ENCODE measurements at places on chromosomes 6 and 20.

- DNase-seq, result no peak
Observed at GRCh38 chr6:55674672-55675071, 95.7 kb upstream of the HMGCLL1 start.

- no peak for DNase-seq
Observed at GRCh38 chr20:6582449-6582848, 185.0 kb upstream of the BMP2 start.

DNA sequence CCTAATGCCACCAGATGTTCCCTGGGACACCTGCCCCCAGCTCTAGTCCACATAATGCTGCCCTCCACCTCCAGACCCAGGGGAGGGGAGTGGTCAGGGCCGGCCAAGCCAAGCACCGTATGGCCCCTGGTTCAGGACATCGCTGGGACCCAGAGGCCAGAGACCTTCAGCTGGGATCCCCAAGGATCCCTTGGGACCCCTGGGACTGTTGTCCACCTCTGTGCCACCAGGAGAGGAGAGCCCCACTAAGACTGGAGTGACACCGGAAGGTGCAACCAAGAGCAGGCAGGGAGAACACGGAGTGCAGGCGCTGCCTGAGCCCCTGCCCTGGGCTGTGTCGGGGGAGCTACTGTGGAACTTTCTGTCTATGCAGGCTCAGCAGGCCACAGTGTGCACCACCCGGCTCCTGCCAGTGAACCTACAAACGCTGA, 43.6 kb downstream of the CTCFL start:
- no peak for DNase-seq

DNA sequence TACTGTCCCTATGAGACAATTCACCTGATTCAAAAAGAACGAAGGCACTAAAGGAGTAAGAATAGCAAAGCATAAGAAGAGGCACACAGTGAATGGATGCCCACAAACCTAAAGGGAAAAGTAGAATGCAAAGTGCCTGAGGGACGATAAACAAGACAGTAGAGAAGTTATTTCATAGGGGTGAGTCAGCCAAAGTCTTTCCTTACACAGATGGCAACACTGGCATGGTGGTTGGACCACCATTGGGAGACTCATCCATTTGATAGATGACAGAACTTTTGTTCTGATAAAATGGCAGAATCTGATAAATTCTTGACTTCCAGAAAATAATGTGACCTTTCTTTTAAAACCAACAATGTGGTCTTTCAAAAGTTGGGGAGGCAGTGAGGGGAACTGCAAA, 148.1 kb upstream of the HDAC2 start:
- no peak for DNase-seq

DNA sequence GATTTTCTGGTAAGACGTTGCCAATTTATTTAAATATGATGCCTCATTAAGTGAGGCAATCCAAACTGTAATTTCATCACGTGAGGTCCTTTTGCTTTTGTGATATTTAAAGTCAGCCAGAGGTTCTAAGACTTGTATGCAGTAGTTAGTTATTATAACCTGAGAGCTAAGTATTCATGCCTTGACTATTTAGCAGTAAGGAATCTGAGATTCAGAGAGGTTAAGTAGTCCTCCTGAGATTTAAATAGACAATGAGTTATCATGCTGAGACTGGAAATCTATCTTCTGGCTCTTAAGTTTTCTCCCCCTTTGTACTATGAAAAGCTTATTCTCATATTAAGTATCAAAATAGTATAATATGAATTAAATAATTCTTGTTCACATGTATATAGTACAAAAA, 158.0 kb downstream of the UTRN start:
- DNase-seq, result no peak

- DNase-seq, result no peak
Observed at GRCh38 chr6:150002710-150003109, 22.6 kb downstream of the RAET1L start.

DNA sequence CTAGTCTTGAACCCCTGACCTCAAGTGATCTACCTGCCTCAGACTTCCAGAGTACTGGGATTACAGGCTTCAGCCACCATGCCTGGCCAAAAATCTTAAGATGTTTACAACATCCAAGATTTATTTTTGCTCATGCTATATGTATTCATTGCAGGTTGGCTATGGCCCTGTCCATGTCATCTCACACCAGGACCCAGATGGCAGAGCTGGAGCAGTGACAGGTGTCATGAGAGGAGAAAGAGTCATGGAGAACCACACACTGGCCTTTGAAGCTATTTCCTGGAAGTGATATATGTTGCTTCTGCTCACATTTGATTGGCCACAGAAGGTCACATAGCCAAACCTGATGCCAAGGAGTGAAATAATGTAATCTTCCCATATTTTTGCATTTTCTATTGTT, 13.8 kb upstream of the DDR1 start:
- no peak for DNase-seq

DNA sequence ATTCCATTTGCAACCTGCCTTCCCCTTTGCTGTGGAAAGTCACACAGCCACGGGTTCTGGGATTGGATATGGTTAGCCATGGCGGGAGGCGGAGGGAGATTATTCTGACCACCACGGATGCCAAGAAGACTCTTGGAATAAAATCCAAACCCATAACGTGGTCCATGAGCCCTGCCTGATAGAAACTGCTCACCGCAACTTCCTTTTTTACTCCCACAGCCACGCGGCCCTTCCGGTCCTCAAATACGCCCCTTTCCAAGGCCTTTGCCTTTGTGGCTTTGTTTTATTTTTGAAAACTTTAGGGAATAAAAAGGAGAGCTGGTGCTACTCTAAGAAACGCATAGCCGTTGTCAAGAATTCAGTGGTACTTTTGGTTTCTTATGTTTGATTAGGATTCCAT, 602.5 kb upstream of the CDH4 start:
- no peak for DNase-seq

DNA sequence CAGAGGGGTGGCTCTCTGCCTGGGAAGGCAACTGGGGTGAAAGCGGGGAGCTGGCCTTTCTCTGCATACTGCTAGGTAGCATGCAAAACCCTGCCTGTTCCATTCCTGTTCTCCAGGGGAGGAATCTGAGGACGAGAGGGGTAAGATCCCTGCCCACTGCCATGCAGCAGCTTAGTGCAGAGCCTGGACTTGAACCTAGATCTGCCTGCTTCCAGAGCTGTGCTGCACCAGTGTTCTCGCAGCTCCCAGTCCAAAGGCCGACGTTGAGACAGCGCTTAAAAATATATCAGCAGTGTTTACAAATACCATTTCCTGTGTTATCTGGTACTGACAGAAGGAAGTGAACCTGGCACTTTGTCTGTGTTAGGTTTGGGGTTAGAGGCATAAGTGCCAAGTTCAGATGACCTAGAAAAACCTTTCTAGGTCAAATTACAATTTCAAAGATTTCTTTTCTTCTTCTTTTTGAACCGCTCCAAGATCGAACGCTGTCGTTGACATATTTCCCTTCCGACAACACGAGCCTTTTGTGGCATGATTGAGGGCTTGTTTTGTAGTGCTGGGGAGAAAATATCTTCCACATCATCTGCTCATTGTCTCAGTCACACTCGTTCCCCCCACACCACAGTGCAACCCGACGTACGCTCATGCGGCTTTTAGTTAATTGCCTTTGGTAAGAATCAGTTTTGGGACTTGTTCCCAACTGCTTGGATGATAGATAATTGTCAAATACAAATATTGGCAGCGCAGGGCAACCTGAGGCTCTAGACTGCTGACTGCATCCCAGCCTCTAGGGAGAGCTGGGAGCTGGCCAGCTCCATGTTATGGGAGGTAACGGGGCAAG, 44.6 kb downstream of the TOX2 start:
- DNase-seq, result no peak
